ENCODE measurements at places on chromosomes 16 and 17. TPM values are rescaled to one million over a fixed set of nuclear protein-coding genes. Genes with fewer than 3 reads are reported as not detected.
A peak's percentile ranks its signal among the peaks of the same experiment; 100 is the strongest.

CCDC57 gene
- total RNA-seq = 3.4 TPM

CD300E gene
- not detected for total RNA-seq

TEKT5 gene
- total RNA-seq = not detected

SOST gene
- not detected for total RNA-seq

LUC7L gene
- 19.6 TPM for total RNA-seq

C16orf89 gene
- total RNA-seq = not detected

BAIAP3 gene
- 1.2 TPM for total RNA-seq

C17orf107 gene
- 1.6 TPM for total RNA-seq

DNA sequence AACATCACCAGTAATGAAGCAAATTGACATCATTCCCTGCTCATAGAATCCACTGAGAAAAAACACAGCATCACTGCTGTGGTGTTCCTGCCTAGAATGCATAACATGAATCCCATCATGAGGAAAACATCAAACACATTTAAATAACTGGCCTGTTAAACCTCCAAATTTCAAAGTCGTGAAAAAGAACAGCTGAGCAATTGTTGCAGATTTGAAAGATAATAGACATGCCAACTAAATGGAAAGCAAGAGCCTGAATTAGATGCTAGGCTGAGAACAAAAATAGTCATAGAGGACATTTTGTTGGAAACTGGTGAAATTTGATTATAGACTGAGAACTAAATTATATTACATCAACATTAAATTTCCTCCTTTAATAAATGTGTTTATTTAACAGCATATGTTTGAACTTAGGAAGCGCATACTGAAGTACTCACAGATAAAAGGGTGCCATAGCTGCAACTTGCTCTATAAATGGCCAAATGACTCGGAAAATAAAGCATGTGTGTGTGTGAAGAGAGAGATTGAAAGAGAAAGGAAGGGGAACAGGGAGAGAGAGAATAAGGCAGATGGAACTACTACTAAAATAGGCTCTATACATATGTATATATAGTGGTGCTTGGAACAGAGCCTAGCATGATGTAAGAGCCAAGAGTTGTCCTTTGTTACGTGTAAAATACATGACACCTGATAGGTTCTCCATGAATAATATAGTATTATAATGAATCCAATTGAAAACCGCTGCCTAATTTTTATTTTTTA is 305.0 kb upstream of the MON1B start:
- no peak for DNase-seq

GRCh38 chr16:68434624-68435210 is 13.6 kb downstream of the SMPD3 start:
- DNase-seq = no peak

GRCh38 chr17:17305281-17305801 is 2.2 kb downstream of the NT5M start:
- no peak for DNase-seq

DNA sequence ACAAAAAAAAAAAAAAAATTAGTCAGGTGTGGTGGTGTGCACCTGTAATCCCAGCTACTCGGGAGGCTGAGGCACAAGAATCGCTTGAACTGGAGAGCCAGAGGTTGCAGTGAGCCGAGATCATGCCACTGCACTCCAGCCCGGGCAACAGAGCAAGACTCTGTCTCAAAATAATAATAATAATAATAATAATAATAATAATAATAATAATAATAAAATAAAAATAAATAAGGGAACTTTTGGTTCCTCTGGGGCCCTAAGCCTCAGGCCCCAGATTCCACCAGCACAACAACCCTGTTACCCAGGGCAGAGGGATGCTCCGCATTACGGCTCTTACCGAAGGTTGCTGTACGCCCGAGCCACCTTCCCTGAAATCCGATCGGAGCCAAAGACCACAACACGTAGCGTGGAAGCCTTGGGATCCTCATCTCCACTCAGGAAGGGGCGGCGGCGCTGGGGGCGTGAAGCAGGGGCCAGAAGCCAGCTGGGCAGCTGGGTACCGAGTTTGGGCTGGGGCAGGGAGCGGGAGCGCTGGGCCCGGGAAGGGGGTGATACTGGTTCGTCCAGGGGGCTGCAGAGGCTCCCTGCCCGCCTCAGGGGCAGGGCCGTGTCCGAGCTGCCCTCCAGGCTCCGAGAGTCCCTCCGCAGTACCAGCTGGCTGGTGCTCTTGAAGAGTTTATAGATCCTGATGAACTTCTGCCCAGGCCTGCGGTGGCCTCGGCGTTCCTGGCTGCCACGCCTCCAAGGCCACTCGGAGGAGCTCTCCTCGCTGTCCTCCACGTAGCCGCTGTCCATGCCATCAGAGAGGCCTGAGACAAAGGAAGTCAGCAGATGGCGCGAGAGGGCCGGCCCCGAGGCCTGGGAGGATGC is 20.6 kb upstream of the PIK3R6 start:
- peak; percentile 31 for DNase-seq

DNA sequence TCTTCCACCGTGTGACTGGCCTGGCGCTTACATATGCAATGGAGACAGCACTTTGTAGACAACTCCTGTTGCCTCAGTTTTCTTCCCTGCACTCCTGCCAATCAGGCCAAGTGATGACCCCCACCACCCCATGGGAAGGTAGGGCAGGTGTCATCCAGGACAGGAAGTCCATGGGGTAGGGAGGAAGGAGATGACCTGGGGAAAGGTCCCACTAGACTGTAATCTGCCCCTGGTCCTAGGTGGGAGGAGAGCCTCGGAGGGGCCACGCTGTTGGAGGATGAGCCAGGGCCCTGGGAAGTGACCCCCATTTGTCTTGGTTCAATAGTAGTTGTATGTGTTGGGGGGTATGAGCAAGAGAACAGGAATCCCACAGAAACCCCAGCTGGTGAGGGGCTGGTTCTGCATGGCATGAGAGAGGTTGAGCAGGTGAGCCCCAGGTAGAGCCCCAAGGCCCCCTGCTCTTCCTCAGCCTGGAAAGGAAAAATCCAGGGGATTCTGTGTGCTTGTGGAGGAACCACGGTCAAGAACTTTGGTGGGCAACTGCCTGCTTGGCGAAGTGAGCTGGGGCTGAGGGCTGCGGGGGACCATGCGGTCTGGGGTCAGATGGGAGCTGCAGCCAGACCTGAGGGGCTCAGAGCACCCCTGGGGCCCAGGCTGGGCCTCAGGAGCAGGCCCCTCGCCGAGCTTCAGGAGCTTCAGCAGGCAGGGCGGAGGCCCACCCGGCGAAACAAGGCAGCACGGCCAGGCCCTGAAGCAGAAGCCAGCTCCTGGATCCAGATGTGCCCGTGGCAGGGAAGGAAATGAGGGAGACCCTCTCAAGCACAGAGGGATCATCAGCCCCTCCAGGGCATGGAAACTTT is 50.7 kb downstream of the NT5M start:
- DNase-seq = no peak

GRCh38 chr17:31780483-31780882 is 78.6 kb downstream of the COPRS start:
- DNase-seq = no peak

- no peak for DNase-seq
Measured at GRCh38 chr16:26041952-26042668, 350.4 kb downstream of the HS3ST4 start.

- no peak for DNase-seq
Measured at GRCh38 chr16:74607310-74607961, 522 bp upstream of the GLG1 start.

GRCh38 chr17:19579192-19579761 is 45.6 kb downstream of the SLC47A1 start:
- no peak for DNase-seq

GRCh38 chr17:3955673-3955988 is 8.6 kb downstream of the ATP2A3 start:
- no peak for DNase-seq

DNA sequence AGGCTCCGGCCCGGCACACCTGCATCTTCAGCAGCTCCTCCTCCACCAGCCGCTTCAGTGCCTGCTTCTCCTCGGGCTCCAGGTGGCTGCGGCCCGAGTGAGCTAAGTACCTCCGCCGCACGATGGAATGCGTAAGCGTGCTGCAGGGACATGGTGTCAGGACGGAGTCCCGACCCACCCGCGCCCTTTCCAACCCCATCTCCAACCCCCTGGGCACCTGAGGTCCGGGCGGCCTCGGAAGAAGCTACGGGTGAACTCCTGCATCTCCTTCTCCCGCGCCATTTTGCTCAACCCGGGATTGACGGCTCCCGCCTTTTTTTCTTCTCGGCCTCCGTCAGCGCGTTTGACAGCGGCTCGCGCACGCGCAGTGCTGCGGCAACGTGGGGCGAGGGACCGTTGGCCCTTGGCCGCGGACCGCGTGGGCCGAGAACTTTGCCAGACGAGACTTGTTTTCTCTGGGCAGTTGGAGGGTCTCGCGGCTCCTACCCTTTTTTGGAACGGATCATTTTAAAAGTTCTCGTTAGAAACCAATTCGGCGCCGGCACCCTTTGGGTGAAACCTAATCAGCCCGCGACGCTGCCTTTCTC is at the start of gene HIRIP3:
HIRIP3 (minus strand) TSS at position 294 of the 587 bp plus-strand sequence; CDS start at position 282, 12 bp downstream.
- DNase-seq = peak; percentile 72

DNA sequence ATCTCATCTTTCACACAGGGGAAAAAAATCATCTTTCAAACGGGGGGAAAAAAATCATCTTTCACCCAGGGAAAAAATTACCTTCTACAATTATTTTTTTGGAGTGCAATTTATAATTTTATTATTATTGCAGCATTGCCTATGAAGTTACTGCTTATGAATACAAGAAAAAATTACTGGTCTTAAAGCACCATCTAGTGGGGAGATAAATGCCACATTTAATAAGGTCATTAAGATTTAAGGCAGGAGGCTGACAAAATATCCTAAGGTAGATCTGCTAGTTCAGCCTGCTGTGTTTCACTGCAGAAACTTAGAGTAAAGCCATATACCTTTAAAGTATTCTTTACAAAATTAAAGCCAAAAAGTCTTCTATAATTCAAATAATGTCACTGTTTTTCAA is 13.7 kb downstream of the SHCBP1 start:
- DNase-seq = peak; percentile 73

GRCh38 chr16:11234884-11235702 is 20.9 kb downstream of the SOCS1 start:
- DNase-seq = no peak

DNA sequence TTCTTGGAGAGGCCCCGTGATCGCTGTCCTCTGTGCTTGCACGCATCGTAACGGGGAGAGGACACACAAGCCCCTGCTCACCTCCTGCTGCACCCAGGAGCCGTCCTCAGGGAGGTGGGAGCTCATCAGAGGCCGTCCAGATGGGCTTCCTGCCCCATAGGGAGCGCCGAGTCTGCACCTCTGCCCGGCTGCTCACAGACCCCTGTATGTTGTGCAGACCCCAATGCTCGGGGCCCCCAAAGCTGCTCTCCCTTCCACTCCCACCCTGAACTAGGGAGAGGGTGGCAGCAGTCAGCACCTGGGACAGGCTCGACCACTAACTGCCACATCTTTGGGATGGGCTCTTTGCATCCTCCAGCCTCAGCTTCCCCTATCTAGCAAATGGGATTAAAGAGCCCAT is 4.4 kb upstream of the ZNF469 start:
- no peak for DNase-seq

DNA sequence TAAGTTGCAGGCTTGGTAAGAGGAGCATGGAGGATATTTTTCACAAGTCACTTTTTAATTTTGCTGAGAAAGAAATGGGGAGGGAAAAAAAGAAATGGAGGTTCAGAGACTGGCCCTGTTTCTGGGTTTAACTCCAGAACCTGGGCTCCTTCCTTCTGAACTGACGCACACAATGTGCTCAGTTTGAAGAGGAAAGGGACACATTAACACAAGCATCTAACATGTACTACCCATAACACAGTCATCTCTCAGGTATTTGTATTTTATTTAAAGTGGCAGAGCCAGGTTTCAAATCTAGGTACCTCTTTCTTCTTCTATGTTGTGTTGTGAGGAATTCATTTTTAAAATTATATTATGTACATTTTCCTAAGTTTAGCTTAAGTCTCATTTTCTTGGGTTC is 5.3 kb upstream of the TMEM100 start:
- no peak for DNase-seq

GRCh38 chr17:55038291-55038690 is 69.7 kb downstream of the STXBP4 start:
- DNase-seq = no peak

DNA sequence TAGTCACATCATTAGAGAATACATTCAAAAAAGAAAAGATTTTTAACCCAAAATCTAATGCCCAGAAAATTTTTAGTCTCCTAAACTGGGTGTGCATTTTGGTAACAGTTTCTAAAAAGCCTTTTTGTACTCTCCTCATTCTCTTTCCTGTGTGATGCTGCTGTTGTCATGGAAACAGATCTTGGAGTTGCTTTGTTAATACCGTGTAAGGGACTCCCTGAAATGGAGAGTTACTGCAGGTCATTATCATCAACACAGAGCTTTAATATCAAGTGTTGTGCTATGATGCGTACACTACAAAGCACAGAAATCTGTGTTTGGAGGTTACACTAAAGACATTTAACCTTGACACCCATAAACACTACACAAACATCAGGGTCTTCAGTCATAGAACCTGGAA is 216.3 kb downstream of the PRKCA start:
- no peak for DNase-seq

DNA sequence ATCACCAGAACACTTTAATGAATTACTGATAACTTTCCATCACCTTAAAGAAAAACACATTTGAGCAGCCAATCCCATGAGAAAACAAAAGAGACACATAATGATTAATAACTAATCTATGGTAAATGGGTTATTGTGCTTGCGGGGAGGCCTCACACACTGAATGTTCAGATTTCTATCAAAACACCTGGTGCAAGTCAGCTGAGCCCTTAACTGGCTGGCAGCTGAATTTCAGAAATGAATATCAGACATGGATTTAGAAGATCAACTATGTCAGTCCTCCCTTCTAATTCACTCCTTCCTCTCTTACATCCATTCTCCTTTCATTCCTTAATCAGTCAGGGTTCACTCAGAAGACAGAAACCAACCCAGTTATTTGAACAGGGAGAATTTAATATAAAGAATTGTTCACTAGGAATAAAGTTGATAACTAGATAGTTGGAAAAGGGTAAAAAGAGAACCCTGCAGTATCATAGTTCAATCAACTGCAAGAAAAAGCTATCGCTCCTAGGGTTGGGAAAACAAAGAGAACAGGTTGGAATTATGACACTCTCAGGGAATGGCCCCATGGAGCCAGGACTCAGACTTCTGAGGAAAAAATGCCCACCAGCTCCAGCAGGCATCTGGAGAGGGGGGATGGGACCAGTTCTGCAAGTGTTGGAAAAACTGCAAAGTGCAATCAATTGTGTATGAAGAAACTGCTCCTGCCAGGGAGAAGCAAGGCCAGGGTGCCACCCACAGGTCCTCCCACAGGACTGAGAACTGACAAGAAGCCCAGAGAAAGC is 577.1 kb upstream of the CDH5 start:
- no peak for DNase-seq

GRCh38 chr17:76727745-76728456 is 1.3 kb downstream of the METTL23 start:
- DNase-seq = peak; percentile 47

- DNase-seq = no peak
Measured at GRCh38 chr17:37764383-37764782, 19.5 kb upstream of the HNF1B start.

GRCh38 chr17:41821776-41822175 is 9.0 kb downstream of the FKBP10 start:
- no peak for DNase-seq

Data from lung microvascular endothelial cell (primary cell).